ENCODE measurements at places on chromosomes 4 and X. TPM values are rescaled to one million over a fixed set of nuclear protein-coding genes. Genes with fewer than 3 reads are reported as not detected.

The ZXDB gene
- total RNA-seq, result 13.2 TPM

GRCh38 chrX:150035531-150035930, 97.2 kb upstream of the EOLA2 start:
- no peak for DNase-seq

GRCh38 chr4:79178760-79179159, 147.1 kb downstream of the NAA11 start:
- DNase-seq, result peak; percentile 1

DNA sequence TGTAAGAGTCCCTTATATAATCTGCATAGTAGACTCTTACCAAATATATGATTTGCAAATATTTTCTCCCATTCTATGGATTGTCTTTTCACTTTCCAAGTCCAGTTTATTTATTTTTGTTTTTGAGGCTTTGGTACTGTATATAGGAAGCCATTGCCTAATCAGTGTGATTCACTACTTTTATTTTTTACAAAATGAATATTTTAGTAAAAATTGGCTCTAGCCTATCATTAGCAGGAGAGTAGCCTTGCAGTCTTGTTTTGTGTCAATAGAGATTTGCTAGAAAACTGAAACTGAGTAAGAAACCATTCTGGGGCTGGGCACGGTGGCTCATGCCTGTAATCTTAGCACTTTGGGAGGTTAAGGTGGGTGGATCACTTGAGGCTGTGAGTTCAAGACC, 199.9 kb upstream of the MAB21L2 start:
- no peak for DNase-seq

DNA sequence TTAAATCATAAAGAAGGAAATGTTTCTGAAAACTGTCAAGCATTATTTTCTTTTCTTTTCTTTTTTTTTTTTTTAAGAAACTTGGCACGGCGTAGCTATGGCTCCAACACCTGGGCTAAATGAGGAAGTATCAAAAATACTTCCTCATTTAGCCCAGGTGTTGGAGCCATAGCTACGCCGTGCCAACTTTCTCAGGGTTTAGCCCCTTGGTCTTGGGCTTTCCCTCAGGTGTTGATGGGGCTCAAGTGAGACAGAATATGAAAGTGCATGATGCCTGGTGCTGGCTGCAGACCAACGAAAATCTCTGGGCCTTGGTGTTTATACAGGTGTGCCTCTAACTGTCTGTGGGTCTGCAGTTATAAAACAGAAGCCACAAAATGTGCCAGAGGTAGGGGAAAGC, 132.7 kb downstream of the ARHGAP24 start:
- DNase-seq, result no peak

- DNase-seq, result no peak
These were observed 61.3 kb downstream of the NPNT start for GRCh38 chr4:105956569-105956968.
